ENCODE measurements at places on chromosomes 5 and 9.

DNA sequence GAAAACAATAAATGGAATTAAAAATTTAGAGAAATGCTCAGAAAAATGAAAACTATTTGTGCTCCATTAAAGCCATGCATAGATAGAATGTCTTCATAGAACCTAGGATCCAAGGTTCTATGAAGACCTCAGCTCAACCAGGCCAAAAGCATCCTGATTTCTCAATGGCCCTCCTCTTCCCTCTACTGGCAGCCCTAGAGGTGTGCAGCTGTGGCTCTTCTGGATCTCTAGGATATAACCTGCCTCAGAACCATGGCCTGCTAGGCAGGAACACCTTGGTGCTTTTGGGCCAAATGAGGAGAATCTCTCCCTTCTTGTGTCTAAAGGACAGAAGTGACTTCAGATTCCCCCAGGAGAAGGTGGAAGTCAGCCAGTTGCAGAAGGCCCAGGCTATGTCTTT lies 15.1 kb downstream of the IFNA1 start:
- DNase-seq = no peak

GRCh38 chr5:158805195-158805594 lies 294.5 kb downstream of the EBF1 start:
- DNase-seq = no peak

DNA sequence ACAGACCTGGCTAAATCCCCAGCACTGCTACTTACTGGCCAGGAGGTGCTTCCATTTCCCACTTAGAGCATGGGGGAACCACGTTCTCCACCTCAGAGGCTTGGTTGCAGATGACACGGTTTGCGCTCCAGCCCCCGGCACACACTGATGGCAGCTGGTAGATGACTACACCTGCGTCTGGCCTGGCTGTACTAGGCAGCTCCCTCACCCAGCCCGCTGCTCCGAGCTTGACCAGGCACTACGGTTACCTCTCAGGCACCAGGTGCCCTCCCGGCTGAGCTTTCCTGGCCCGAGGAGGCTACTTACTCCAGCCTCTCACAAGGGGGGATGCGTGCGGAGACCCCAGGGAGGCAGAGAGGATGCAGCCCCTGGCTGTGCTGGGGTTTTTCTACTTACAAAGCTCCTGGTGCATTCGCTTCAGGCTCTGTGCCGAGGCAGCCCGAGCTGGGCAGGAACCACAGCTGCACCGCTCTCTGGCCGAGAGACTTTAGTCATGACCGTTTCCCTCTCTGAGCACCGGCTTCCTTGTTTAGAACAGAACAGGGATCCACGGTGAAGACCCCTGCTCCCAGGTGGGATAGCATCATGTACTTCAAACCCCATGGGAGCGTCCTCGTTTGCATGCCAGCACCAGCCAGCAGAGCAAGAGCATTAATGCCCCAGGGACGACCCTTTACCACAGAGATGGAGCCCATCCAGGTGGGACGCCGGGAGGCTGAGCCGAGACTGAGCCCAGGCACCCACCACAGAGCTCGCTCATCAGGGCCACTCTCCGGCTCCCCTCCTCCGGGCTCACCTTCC lies 7.6 kb upstream of the GBGT1 start:
- no peak for DNase-seq

GRCh38 chr5:159212657-159213462 lies 3.5 kb upstream of the RNF145 start:
- no peak for DNase-seq

DNA sequence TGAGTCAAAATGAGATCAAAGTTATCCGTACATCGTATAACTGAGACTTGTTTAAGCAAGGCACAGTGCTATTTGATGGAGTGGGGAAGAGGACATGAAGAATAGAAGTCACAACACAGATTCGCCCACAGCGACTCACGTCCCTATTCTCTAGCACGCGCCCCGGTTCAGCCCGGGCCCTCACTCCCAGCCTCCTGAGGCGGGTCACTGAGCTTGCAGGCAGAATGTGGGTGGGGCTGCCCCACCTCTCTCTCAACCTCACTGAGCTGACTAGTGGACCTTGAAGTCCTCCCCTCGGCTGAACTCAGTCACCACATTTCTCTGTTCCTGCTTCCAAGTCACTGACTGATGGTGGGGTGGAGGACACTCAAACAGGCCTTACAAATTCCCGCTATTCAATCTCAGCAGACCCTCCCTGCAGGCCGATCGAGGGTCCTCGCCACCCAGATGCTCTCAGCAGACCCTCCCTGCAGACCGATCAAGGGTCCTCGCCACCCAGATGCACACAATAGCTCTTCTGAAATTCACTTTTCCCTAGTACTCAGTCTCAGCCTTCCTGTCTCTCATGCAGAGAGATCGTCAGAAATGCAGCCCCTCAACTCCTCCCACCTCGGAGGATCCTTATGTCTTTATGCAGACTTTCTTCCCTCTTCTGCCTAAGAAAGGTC lies 12.9 kb downstream of the GLDC start:
- DNase-seq = no peak

DNA sequence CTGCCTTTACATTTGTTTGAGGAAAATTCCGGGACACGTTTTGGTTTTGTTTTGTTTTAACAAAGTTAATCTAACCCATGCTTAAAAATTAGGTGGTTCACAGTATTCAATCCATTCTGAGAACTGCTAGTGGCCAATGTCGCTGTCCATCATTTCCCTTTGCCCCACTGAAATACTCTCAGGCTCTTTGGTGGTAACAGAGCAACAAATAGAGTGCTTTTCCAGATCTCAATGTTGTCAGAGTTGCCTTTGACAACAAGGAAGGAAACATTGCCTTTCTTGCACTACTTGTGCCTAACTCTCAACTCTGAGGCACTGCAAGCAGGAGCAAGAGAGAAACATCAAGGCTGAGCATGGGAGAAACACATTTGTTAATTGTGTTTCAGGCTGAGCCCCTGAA lies 154.0 kb downstream of the MCTP1 start:
- no peak for DNase-seq

GRCh38 chr5:54217826-54218503 lies 92.4 kb downstream of the ARL15 start:
- DNase-seq = peak; percentile 72

DNA sequence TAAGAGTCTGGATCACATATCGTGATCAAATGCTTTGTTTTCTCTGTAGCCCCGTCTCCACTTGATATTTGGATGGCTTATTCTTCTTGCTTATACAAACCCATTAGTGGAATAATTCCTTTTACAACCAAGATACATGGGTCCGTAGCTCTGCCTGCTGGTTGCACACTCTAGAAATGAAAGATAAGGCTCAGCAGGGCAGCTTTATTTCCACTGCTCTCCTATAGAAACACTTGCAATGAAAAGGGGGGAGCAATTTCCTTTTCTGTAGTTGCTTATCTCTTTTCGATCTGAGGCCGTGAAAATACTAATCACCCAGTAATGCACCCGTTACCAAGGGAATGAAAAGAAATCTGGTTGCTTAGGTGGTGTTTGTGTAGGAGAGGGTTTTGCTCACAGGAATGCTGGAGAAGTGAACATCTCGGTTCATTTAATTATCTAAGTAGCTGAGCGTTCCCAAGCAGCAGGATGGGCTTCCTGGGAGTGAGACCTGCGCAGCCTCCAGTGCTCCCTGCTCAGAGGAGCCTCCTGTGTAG lies 131.7 kb downstream of the ADAMTS16 start:
- DNase-seq = peak; percentile 9

DNA sequence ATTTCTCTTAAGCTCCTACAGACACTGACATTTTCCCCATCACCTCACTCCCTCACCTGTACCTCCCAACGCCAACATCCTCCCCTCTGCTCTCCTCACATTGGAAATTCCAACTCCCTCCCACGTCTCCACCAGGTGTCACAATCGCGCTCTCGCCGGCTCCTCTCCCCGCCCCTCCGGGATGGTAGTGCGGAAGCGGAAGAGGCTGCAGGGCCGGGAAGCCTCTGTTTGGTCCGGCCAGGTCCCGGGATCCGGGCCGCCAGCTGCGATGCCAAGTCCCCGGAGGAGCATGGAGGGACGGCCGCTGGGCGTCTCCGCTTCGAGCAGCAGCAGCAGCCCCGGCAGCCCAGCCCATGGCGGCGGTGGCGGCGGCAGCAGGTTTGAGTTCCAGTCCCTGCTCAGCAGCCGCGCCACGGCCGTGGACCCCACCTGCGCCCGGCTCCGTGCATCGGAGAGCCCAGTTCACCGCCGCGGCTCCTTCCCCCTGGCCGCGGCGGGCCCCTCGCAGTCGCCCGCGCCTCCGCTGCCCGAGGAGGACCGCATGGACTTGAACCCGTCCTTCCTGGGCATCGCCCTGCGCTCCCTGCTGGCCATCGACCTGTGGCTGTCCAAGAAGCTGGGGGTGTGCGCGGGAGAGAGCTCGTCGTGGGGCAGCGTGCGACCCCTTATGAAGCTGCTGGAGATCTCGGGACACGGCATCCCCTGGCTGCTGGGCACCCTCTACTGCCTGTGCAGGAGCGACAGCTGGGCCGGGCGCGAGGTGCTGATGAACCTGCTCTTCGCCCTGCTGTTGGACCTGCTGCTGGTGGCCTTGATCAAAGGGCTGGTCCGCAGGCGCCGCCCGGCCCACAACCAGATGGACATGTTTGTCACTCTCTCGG lies at the start of gene PLPP6:
TSS of gene PLPP6 (plus strand) at position 187 of the 881 bp plus-strand sequence. CDS start at position 269, 82 bp downstream.
- DNase-seq = peak; percentile 63

- DNase-seq = no peak
Measured at GRCh38 chr9:110971234-110971633, 67.0 kb downstream of the LPAR1 start.

DNA sequence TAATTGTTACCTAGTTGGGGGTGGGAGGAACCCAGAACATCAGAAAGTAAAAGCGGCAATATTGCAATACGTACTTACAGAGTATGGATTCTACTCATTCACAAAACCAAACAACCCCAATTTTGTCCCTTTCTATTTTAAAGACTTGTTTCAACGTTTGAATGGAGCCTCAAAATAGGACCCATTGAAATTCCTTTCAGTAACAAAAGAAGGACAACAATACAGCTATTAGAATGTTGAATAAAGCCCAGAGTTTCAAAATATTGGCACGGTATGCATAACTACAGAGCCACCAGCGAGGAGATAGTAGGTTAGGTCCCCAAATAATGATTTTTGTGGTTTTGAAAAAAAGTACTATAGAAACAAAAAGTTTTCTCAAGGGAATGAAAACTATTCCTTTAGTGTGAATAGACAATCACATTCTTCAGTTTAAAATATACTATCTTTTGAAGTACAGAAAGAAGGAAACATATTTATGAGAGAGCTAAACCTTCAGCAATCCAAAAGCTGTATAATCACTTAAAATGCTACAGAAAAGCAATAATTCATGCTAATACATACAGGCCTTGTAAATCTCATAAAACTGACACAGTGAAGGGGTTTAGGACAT lies 235.5 kb downstream of the RFX3 start:
- DNase-seq = peak; percentile 5

DNA sequence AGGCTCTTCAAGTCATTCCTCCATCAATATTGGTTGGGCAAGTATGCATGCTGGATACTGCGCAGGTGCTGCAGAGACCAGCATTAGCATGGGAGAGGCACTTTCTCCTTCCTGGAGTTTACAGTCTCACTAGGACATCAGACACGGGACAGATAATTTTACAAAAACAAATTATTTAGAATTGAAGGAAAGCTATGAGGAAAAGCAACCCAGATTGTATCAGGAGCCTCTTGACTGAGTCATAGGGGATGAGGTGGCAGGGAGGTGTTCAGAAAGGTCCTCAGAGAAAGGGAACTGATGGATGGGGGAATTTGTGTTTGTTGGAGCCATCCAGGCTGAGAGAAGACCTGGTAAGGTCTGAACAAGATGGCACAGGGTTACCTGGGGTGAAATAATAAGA lies 24.5 kb upstream of the RAB14 start:
- no peak for DNase-seq

DNA sequence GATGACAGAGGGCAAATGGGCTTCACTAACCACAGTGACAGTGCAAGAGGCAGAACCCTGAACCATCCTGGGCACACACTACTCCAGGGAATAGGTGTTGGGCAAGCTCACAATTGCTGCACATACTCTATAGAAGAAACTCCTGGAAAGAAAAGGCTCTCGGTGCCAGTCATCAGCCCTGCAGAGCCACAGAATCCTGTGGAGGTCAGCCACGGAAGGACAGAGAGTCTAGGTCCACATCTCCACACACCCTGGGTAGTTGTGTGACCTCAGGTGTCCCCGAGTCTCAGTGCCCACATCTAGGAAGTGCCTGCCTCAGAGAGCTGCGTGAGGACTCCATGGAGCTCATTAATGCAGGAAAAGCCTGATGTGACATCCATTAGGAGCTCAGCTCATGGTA lies 16.0 kb upstream of the ANGPTL2 start:
- no peak for DNase-seq

DNA sequence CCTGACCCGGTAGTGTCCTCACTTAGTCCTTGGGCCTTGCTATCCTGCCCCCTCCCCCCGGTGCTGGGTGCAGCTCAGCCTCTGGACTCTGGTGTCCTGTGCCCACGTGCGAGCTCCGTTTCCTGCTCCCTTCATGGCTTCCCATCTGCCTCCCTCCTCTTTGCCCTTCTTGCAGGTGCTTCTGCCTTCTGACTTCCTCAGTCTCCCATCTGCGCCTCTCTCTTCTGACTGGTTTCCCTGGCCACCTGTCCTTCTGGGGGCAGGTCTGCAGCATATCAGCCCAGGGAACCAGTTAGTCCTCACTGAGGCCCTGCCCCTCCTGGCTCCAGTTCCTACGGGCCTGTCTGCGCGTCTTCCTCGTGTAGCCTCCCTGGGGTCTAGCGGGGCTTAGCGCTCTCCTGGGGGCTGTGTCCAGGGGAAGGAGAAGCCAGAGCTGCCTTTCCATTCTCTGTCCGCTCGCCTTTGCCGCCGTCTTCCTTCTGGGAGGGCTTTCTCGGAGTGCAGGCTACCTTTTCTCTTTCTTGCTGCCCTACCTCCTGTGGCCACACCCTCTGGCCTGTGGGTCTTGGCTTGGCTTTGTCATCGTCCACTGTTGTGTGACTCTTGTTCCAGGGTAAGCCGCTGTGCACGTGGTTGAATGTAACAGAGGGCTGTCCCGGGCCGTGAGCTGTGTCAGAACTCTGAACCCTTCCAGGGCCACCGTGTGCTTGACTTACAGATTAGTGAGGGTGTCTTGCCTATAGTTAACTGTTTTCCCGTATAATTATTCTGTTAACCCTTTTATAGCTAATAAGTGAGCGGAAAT lies 51.8 kb downstream of the EHMT1 start:
- peak; percentile 56 for DNase-seq

Data from neuronal stem cell (in vitro differentiated cells).